Activated CD4-positive, CD25-positive, alpha-beta regulatory T cell (primary cell): ENCODE measurements at places on chromosomes 1 and 21.

GRCh38 chr1:182262425-182262824 is 129.2 kb downstream of the GLUL start:
- DNase-seq, result no peak

GRCh38 chr1:205448540-205449253 is 7.1 kb downstream of the BLACAT1 start:
- DNase-seq, result no peak

DNA sequence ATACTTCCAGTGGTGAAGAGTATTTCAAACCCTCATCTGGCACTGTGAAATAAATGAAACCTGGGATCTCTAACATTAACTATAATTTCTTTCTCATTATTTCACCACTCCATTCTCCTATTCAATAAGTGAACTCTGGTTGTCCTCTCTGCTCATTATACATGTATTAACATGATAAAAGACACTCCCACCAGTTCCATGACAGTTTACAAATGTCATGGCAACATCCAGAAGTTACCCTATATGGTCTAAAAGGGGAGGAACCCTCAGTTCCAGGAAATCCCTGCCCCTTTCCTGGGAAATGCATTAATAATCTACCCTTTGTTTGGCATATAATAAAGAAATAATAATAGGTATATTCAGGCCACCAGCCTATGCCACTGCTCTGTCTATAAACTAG is 62.7 kb upstream of the BRINP3 start:
- DNase-seq, result no peak

DNA sequence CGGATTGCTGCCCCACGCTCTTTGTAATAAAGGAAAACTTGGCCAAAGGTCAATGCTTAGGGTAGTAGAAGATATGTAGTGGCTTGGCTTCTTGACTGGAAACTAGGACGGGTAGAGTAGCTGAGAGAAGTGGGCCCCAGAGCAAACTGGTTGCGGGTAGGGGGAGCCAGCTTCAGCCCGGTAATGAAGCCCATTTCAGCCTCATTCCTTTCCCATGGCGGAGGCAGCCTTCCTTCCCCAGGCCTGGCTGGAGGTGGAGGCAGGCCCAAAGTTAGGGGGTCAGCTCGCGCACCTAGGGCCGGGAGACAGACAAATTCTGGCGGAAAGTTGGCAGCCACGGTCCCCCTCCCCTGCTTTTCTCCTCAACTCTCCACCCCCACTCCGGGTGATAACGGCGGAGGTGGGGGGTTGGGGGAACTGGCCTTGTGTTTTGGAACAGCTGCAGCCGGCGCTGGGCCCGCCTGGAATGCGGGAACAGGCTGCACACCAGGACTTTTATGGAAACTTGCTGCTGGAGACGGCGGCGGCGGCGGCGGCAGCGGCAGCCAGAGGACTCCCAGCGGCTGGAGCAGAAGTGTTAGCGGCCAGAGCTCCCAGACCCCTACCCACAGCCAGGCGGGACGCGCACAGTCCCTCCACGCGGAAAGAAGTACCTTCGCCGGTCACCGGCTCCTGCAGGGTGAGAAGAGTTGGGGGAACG is at the start of gene NEXN:
Gene NEXN, plus strand, starts transcription at position 544 of the 700 bp plus-strand sequence. CDS start 27,483 bp downstream, outside the sequence.
- DNase-seq, result no peak

DNA sequence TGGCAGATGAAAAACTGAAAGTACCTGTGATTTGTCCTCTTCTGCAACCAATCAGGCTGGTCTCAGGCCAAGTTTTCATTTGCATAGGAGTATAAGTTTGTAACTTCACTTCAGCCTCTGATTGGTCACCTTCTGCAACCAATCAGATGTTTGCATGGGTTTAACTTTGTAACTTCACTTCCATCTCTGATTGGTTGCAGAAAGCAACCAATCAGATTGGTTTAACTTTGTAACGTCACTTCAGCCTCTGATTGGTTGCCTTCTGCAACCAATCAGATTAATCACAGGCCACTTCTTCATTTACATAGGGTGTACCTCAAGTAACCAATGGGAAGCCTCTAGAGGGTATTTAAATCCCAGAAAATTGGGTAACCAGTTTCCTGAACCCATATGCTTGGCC is 18.9 kb upstream of the TUT4 start:
- no peak for DNase-seq

DNA sequence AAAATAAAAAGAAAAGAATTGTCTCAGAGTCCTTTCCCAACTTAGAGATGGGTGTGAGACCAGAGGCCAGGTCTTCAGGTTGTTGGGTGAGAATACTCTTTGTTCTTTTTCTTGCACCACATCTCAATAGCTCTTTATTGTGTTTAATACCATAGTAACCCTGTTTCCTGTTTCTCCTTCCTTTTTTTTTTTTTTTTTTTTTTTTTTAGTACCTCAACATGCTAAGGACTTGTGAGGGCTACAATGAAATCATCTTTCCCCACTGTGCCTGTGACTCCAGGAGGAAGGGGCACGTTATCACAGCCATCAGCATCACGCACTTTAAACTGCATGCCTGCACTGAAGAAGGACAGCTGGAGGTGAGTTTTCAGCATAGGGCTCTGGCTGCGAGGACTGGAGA is 24.4 kb downstream of the CELF3 start:
- no peak for DNase-seq

GRCh38 chr1:20593756-20594155 is 4.9 kb downstream of the CDA start:
- no peak for DNase-seq

- DNase-seq, result no peak
Observed at GRCh38 chr1:222372221-222372620, 175.7 kb downstream of the HHIPL2 start.

GRCh38 chr1:99768104-99768503 is 1.7 kb upstream of the FRRS1 start:
- no peak for DNase-seq

DNA sequence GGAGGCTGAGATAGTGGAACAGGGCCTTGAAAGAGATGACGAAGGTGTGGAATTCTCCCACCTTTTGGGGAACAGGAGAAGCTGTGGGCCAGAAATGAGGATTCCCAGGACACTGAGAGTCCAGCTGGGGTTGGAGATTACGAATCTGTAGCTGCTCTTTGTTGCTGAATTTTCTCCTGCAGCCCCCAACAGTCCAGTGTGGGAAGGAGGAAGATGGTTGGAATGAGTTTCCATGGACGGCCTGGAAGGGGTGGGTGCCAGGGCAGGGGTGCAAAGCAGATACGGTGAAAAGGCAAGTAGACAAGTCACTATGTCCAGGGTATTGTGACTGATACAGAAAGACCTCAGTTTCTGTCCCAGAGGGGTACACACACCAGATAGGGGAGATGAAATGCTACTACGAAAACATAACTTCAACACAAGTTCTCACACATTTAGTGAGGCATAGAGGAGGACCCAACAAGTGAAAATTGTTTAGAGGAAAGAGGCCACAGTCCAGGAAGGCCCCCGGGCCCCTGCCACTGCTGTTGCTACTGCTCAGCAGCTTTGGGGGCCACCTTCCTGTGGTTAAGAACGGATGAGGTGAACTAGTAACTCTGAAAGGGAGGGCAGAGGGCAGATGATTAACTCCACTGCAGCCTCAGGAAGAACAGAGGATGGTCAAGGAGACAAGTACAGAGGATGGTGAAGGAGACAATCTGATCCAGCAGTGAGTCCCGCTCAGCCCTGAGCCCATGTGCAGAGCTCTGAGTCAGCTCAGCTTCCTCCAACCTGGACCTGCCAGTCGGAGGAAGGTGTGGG is 7.3 kb downstream of the CD244 start:
- no peak for DNase-seq

GRCh38 chr21:34911360-34911759 is 137.7 kb downstream of the RUNX1 start:
- no peak for DNase-seq

- no peak for DNase-seq
Observed at GRCh38 chr1:248812736-248813425, 12.8 kb downstream of the SH3BP5L start.

DNA sequence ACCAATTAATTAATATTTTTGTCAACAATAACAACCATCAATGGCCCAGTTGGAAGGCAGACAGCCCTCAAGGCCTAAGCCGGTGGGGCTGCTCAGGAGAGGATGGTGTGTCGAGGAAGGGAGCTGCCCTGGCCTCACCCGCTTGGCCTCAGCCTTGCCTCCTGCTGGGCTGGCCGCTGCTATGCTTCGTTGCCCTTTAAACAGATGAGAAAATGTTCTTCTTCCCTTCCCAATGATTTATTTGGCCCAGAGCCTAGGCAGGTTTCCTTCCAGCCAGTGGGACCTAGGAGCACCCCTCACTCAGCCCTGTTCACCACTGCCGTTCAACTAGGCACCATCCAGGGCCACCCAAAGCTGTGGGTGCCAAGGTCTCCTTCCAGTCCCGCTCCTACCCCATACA is 3.1 kb upstream of the ADGRB2 start:
- DNase-seq, result no peak

DNA sequence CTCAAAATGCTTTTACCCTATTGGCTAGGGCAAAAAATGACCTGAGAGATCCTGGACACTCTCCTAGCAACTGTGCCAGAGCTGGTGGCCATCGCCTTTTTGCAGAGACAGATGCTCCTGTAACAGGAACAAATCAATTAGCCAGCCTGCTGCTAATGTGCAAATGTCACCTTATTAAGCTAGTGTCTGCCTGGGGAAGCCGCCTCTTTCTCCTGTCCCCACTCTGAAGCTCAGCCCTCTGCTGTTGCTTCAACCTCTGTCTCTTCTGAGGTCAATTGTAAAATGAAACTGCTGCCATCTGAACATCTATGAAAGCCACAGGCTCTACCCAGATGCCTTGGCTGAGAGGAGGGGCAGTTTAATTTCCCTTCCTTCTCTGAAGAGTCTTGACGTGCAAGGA is 85.5 kb upstream of the CACNA1E start:
- no peak for DNase-seq

DNA sequence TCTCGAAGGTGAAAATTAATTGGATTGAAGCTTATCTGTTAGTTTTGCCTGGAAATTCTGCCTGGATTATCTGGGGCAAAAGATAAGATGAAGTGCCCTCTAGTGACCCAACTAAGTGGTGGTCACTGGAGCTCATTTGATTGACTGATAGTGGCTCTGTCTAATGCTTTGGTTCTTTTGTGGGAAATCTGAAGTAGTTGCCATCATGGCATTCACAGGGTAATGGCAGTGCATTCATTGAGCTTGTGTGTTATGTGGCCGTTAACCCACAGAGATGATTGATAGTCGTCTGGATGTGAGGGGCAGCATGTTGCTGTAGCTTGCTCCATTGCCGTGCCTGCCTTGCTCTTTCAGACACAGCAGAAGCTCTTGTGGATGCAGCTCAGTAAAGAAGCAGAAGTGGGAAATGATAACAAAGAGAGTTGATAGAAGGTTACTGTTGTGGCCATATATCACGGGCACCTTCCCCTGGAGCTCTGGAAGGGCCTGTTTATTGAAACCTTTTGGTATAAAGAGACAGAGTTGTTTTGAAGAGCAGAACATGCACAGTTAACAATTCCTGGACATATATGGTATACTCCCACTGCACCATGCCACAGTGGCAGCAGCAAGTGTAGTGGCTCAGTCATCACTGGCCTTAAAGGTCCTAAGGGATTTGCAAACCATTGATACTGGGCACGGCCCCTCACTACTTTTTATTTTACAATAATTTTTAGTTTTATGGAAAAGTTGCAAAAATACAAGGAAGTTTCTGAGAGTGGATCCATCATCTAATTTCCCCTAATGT is 42.0 kb downstream of the CXADR start:
- no peak for DNase-seq

DNA sequence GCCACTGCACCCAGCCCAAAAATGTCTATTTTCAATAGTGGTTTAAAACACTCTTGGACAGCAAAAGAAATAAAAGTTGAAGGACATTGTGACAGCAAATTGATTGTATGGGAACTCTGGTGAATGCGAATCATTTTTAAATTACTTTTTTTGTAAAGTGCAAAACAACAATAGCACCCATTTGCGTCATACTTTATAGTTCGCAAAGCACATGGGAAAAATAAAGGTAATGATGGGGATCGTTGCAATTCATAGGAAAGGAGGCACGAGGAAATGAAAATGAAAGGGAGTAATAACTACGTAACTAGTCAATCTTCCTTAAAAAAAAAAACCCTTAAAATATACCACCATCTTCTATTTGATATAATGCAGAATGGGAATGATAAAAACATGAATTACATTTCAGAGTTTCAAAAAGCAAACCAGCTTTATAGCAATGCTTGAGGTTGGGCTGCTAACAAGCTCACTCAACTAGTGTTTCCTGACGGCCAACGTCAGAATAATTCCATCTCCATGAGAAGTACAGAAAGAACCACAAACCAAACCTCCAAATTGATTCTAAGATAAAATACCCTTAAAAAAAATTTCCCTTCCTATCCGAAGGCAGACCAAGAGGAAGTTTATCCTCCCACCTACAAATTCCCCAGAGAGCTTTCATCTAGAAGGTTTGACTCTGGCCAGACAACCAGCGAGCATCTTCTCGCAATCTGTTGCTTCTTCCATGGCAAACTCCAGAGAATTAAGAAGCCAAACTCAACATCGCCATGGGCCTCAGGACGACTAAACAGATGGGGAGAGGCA is at the start of gene EDARADD:
Gene EDARADD, plus strand, starts transcription at position 606 of the 801 bp plus-strand sequence. Its CDS starts 159 bp downstream, at position 765.
- DNase-seq, result no peak

- no peak for DNase-seq
Observed at GRCh38 chr1:95582191-95582590, 348.2 kb downstream of the RWDD3 start.

- no peak for DNase-seq
Observed at GRCh38 chr1:174204697-174205308, 45.5 kb downstream of the RABGAP1L start.

DNA sequence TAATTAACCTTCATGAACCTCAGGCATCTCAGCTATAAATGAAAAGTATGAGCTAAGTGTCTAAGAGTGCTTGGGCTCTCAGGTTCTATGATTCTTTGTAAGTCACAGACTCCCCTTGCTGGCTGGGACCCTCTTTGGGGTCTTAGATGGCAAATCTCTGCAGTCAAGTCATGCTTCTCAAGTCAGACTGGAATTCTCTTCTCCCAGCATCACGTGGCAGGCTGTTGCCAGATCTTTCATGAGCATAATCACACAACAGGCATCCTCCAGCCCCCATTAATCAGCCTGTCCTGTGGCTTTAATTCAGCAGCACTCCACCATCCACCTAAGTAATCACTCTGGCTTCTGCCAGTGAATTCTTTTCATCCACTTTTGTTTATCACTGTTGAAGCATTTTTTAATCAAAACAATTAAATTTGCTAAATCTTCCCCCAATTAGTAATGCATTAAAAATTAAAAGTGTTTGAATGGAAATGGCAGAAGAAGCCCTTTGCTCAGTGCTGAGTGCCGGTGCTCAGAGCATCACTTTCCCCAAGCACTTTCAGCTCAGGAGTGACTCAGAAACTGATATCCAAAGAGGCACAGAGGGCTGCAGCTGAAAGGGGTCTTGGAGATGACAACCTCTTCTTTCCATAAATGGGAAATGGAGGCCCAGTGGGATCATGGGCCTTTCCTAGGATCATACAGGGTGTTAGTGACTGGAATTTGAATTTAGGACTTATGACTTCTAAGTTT is 50.2 kb downstream of the C8A start:
- DNase-seq, result no peak

DNA sequence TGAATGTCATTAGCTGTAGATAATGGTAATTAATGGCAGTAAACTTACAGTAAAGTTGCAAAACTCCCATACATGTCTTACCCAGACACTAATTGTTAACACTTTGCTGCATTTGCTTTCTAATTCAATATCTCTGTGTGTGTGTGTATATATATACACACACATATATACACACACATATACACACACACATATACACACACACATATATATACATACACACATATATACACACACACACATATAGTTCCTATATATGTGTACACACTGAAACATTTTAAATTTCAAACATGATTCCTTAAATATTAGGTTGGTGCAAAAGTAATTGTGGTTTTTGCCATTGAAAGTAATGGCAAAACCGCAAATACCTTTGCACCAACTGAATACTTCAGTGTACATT is 3.7 kb upstream of the EPHX1 start:
- DNase-seq, result no peak

- no peak for DNase-seq
Observed at GRCh38 chr1:88394958-88395357, 289.1 kb upstream of the PKN2 start.
